ENCODE measurements at places on chromosomes 12 and 14.

DNA sequence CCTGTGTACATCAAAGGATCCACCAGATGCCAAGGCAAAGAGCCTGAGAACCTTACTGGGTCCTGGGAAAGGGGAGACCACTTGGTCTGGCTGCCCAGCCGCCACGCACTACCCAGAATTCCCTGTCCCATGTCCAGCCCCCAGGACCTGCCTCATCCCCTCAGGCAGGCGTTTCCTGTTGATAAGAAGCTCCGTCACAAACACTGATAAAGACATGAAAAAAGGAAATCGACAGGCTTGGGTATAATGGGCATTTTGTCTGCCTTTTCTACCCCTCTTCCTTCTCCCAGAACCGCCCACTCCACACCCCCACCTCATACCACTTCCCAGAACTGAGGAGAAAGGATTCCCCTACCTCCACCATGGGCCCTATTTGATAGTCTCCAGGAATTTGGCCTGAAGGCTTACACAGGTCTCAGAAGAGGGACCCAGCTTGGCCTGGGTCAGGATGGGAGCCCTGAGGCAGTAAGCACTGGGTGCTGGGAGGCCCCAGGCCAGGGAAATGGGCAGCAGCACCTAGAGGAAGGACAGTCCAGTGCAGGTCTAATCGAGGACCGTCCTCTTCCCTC, 18.8 kb downstream of the ACVRL1 start:
- DNase-seq, result no peak

GRCh38 chr14:51447411-51447810, 204.3 kb upstream of the FRMD6 start:
- DNase-seq, result no peak

DNA sequence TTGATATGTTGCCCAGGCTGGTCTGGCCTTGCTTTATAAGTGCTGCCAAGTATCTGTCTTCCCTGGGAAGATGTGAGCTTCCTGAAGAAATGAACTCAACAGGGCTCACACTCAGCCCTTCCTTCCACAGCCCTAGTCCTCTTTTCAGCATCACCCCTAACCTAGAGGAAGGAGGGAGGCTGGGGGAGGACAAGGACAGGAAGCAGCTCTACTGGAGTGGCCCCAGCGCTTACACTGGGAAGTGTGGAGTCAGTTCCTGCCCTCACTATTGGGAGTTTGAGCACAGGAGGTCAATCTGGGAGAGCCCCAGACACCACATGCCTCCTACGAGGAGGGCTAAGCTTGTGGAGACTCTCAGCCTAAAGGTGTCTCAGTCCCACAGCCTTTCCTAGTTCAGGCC, 16.8 kb downstream of the GALNT6 start:
- DNase-seq, result no peak

DNA sequence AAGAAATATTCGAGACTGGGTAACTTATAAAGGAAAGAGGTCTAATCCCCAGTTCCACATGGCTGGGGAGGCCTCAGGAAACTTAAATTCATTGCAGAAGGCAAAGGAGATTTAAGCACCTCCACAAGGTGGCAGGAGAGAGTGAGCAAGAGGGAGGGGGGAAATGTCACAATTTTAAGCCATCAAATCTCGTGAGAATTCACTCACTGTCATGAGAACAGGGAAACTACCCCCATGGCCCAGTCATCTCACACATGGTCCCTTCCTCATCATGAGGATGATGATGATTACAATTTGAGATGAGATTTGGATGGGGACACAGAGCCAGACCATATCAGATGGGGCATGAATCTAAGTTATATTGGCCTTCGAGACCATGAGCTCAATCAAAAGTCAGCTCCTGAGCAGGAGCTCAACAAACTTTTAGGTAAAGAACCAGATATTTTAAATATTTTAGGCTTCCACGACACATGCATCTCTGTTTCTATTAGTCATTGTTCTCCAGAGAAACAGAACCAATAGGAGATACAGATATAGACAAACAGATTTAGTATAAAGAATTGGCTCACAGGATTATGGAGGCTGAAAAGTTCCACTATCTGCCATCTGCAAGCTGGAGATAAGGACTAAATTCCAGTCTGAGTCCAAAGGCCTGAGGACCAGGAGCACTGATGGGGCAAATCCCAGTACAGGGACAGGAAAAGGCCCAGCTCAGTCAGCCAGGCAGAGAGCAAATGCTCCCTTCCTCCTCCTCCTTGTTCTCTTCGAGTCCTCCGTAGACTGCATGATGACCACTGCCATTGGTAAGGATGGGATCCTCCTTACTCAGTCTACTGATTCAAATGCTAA, 24.9 kb downstream of the DGLUCY start:
- no peak for DNase-seq

DNA sequence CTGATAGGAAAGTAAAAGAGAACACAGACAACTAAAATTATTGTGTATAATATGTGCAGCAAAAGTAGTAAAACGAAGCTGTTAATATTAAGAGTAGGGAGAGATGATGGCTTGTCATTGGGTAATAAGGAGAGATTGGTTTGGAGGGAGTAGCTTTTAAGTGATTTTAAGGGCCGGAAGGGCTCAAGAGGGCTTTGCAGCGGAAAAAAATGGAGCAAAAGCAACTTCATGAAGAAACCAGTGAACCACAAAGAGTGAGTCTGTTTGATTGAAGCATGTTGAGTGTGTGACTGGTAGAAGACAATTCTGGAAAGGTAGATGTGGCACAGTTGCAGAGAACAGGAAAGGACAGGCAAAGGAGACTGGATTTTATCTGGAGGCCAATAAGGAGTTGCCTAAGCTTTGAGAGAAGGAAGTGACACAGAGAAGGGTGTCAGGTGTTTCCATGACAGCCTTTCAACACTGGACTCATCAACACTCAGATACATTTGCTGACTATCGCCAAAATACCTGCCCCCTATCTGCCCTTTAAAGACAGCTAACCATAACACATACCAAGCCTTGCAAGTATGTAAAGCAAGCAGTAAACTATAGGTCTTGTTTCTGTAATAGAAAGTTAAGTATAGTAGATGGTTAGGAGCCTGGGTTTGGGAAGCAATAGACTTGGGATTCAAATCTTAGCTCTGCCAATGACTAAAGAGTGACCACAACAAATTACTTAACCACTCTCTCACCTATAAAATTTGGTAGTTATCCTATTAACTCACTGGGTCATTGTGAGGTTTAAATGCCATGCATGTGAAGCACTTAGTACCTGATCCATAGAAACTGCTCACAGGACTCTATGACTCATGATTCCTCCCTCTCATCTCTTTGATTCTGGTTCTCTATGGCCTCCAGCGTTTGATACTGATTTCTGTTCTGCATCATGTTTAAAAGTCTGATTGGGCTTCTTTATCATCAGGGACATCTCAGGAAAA, 117.3 kb upstream of the LMNTD1 start:
- DNase-seq, result no peak

DNA sequence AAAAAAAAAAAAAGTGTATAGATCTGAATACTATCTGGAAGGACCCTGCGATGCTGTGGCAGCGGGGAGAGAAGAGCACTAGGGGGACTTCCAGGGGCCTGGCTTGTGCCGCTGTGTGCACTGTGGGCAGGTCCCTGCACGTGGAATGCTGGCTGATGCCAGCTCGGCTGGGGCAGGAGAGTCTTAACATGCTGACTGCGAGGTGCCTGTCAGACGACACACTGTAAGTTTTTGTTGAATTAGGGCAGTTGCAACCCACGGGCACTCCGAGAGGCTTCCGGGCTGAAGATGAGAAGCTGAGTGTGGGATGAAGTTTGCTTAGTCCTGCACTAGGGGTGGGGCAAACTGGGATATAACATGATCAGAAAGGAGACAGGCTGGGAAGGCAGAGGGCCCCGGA, 10.7 kb downstream of the GLT1D1 start:
- no peak for DNase-seq

- DNase-seq, result no peak
Observed at GRCh38 chr12:53532524-53533445, 25.5 kb upstream of the NPFF start.

DNA sequence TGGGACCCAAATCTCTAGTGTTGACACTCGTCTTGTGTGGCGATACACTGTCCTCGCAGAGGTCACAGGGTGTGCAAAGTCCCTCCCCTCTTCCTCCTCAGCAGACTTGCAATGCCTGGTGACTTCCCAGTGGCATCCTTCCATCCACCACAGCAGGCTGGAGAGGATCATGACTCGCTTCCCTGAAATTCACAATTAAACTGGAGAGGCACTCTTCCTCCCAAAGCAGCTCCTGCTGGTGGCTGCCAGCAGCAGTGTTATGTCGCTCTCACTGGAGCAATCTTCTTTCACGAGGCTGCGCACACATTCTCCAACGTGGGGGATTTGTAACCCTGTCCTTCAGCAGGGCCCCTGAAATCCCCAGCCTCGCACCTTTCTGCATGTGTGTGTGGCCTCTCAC, 145.2 kb upstream of the TMCC3 start:
- no peak for DNase-seq

DNA sequence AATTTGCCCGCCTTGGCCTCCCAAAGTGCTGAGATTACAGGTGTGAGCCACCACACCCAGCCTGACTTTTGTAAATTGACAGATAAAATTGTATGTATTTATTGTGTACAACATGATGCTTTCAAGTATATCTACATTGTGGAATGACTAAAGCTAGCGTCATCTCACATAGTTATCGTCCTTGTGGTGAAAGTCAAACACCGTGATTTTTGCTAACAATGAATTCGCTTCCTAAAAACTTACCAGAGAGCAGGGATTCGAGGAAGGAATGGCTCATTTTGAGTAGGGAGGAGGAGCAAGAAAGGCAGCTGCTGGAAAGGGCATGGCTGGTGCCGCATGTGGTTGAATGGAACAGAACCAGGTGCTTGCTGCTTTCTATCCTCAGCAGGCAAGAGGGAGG, 85.4 kb downstream of the LGMN start:
- DNase-seq, result no peak

GRCh38 chr12:131509701-131510100, 201.2 kb upstream of the SFSWAP start:
- DNase-seq, result no peak

GRCh38 chr14:95664546-95664945, 21.7 kb upstream of the TCL1B start:
- DNase-seq, result no peak

DNA sequence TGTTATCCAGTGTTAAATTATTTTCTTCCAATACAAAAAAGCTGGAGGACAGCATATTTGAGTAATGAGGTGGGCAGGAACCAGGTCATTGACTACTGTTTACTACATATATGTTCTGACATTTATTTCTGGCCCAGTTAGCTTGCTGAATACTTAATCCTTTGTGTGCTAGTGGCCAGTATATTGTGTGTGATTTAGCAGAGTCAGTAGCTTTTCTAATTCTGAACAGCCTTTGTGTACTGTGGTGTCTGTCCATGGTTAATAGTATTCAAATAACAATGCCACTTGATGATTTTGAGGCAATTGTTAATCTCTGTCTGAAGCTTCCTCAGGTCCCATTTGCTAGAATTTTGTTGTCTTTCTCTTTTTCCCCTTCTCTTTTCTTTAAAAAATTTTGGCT, 286.5 kb upstream of the E2F7 start:
- no peak for DNase-seq

- DNase-seq, result no peak
Observed at GRCh38 chr14:99136401-99136800, 135.6 kb downstream of the BCL11B start.

GRCh38 chr12:55818886-55819285, 1.0 kb downstream of the ORMDL2 start:
- DNase-seq, result no peak

GRCh38 chr14:94054401-94054800, 26.6 kb downstream of the DDX24 start:
- DNase-seq, result no peak

DNA sequence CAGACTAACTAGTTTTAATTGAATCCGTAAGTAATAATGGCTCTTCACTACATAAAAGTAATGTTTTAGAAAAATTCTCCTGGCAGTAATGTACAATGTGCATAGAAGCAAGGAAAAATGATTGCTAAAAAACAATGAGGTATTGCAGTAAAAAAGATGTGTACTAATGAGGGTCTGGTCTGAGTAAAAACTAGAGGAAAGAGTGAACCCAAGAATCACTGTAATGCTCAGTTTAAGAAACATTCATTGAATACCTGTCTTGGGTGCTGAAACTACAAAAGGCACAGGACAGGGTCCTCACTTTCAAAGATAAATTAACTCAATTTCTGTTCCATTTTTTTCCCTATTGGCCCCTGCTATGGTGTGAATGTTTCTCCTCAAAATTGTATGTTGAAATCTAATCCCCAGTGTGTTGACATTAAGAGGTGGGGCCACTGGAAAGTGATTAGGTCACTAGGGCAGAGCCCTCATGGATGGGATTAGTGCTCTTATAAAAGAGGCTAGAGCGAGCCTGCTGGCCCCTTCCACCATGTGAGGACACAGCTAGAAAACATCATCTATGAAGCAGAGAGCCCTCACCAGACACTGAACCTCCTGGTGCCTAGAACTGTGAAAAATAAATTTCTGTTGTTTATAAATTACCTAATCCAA, 51.6 kb downstream of the RPS6KA5 start:
- no peak for DNase-seq

DNA sequence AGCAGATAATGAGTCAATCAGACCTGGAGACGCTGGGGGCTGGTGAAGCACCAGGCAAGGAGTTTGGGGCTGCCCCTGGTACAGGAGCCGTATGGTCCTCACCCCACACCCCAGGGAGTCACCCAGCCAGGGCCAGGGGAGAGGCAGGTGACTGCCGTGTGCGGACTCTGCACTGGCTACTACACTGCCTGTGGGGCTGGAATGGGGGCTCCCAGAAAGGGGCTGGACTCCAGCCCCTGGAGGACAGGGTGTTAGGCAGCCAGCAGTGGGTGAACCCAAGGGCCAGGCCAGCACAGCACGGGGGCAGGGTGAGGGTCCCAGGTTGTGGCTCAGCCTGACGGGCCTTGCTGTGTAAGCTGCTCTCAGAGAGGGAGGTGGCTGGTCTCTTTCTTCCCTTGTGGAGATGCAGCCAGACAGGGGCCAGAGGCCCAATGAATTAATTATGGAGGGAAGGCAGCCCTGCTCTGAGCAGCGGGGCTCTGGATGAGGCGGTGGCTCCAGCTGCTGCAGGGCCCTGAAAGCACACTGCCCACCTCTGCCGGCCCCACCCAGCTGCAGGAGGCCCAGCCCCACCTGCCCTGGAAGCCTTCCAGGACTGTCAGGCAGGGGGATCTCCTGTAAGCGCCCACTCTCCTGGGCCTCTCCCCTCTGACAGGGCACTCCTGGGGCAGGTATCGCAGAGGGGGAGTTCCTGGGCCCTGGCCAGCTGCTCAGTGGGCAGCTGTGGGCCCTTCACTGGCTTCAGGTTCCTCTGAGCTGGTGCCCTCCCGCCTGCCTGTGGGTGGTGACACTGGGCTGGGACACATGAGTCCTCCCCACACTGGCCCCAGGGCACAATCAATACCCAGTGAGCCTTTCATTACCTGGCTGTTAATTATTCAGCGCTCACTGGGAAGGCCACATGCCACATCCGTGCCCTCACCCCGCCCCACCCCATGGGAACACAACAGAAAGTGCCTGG, 142.5 kb upstream of the C14orf180 start:
- DNase-seq, result no peak

DNA sequence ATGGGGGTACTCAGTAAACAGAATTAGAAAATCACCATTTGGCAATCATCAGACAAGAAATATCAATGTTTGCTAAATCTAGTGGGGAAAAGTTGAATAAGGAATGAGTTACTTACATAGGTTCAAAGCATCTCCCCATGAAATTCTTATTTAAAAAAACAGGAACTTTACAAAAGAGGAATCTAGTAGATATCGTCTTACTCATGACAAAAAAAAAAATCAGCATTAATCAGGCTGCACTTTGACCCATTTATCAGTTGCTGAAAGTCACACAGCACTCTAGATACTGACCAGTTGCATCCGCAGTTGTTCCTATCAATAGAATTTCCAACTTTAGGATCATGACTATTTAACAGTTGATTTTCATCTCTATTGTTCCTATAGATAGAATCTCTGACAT, 5.8 kb upstream of the DICER1 start:
- DNase-seq, result no peak

Measured in progenitor cell of endocrine pancreas (in vitro differentiated cells).